Right ventricle myocardium inferior (tissue), 1 donor: ENCODE measurements at places on chromosomes 16 and 17.

DNA sequence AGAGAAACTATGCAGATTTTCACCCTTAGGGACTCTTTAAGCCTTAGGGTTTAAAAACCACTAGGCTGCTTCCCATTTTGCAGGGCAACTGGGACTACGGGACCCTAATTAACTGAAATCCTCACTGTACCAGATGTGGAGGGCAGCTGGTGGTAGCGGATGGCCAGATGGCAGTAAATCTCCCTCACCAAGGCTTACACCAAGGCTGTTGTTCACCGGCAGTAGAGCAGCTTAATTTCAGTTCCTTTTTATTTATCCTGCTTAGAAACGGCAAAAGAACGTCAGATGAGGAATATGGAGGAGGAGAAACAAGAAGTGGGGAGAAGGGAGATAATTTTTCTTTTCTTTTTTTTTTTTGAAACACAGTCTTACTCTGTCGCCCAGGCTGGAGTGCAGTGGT, 6.5 kb downstream of the ABHD15 start:
- DNase-seq, result no peak

DNA sequence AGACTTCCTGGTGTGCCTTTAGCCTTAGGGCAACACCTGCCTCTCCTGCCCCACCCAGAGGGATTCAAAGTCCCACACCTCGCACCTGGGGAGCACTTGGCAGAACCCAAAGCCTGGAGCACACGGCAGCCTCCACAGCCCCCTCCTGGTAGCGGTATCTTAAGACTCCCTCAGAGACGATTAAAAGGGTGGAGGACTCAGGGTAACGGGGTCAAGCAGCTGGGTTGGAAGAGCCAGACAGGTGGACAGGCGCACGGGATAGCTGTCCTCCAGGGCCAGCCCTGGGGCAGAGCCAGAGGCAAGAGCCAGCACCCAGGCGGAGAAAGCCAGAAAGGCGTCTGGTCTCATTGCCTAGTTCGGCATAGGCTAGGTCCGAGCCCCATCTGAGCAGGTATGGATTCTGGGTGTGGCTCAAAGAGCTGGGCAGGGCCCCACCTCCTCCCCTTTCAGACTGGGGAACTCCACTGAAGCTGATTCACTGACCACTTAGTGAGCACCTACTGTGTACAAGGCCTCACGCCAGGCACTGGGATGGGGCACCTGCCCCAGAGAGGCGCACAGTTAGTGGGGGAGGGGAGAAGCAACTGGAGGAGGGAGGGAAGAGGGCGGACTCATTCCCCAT, 55.0 kb upstream of the MEAK7 start:
- no peak for DNase-seq

- no peak for DNase-seq
Observed at GRCh38 chr16:65062736-65063583, 58.9 kb downstream of the CDH11 start.

- no peak for DNase-seq
Observed at GRCh38 chr17:72618001-72618509, 474.4 kb downstream of the SLC39A11 start.
